ENCODE measurements at places on chromosomes 13 and 19. TPM values are rescaled to one million over a fixed set of nuclear protein-coding genes. Genes with fewer than 3 reads are reported as not detected.

GRCh38 chr13:76822698-76823267 lies 63.4 kb downstream of the KCTD12 start:
- H3K4me3 ChIP-seq: no peak overlapping the region
- H3K36me3 ChIP-seq: no peaks in the 10 kb centered on the region
- H3K27me3 ChIP-seq: no peaks in the 10 kb centered on the region

DNA sequence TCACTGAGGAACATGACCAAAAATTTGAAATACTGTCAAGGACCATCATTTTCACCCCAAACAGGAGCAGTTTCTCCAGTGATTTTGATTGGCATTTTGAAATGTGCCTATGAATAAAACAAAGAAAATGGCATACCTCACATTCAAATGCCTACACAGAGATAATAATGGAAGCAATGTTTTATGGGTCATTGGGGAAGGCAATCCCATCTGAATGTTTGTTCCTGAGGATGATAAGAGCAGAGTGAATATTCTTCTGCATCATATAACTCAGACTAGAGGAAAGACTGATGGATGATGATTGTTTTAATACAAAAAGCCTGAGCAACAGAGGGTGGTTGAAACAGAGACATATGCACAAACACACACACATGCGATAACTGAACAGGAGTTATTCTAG lies 2749.9 kb downstream of the PCDH9 start:
- no peaks in the 10 kb centered on the region for H3K27me3 ChIP-seq
- no peaks in the 10 kb centered on the region for H3K4me1 ChIP-seq
- no peak for DNase-seq
- no peak overlapping the region for H3K4me3 ChIP-seq
- no peaks in the 10 kb centered on the region for H3K36me3 ChIP-seq

GRCh38 chr13:101996954-101997353 lies 404.9 kb downstream of the FGF14 start:
- no peak for DNase-seq
- H3K4me1 ChIP-seq: peaks cover 12% of the 10 kb centered on the region
- no peaks in the 10 kb centered on the region for H3K27me3 ChIP-seq
- no peak overlapping the region for H3K4me3 ChIP-seq
- H3K27ac ChIP-seq: no peak overlapping the region
- no peaks in the 10 kb centered on the region for H3K36me3 ChIP-seq

GRCh38 chr13:69202996-69203395 lies 904.6 kb upstream of the ATXN8OS start:
- no peak for DNase-seq
- H3K36me3 ChIP-seq: no peaks in the 10 kb centered on the region
- no peak overlapping the region for H3K4me3 ChIP-seq
- H3K27me3 ChIP-seq: no peaks in the 10 kb centered on the region
- H3K4me1 ChIP-seq: no peaks in the 10 kb centered on the region
- H3K27ac ChIP-seq: no peak overlapping the region

GRCh38 chr13:101624210-101624922 lies 171.9 kb downstream of the ITGBL1 start:
- DNase-seq: peak; percentile 85
- no peaks in the 10 kb centered on the region for H3K27me3 ChIP-seq
- no peak overlapping the region for H3K4me3 ChIP-seq
- no peaks in the 10 kb centered on the region for H3K36me3 ChIP-seq
- peaks cover 25% of the 10 kb centered on the region for H3K4me1 ChIP-seq
- H3K27ac ChIP-seq: peak overlapping the region; percentile 66

DNA sequence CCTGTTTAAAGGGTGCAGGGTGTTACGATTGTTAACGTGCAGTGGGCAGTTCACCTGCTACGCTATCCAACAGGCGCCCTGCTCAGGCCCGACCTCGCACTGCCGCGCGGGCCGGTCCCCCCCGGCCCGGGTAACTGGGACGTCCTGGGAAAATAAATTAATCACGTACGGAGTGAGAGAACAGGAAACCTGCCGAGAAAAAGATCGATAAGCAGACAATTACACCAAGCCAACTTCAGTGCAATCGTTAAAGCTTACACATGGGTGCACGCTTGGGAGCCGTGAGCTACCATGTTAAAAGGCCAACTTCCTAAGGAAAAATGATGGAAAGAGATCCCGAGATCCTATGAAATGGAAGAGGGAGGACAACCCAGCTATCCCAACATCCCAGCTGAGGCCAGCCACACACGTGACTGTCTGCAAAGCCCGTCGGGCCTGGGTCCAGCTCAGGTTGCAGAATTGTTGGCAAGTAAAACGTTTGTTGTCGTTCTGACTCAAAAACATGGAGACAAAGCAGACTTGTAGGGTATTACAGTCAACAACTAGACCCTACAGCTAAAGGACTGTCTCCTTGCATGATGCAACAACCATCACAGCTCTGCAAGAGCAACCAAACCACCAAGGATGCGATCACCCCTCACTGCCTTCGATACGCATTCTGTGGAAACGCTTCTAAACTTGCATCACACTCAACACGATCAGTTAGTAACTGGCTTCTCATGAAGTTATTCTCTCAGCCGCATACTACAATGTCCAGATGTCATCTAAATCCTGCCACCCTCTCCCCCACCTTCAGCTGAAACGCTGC lies 741 bp upstream of the TUBGCP3 start:
- no peaks in the 10 kb centered on the region for H3K36me3 ChIP-seq
- peak overlapping the region; percentile 100 for H3K4me3 ChIP-seq
- H3K27ac ChIP-seq: peak overlapping the region; percentile 99
- H3K4me1 ChIP-seq: peaks cover 11% of the 10 kb centered on the region

DNA sequence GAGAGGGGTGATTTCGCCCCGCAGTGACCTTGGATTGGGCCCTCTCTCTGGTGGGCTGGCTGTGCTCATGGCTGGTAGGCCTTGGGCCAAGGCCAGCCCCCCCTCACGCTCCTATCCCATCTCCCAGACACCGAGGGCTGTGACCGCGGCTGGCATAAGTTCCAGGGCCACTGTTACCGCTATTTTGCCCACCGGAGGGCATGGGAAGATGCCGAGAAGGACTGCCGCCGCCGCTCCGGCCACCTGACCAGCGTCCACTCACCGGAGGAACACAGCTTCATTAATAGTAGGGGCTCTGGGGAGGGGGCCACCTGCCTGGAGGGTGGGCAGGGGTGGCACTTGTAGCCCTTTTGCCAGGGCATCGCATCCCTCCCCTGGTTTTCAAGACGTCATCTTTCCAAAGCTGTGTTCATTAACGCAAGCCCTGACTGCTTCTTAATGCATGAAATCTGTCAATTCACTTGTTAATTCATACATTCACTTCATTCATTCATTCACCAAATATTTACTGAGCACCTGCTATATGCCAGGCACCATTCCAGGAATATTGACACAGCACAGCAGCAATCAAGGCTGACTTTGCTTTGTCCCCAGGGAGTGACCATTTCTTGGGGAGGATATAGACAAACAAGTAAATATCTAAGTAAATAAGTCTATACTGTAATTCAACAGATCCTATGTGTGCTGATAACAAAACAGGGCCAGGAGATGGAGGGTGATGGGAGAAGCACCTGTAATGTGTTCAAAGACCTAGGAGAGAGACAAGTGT lies 26.6 kb downstream of the NCAN start:
- no peak overlapping the region for H3K27ac ChIP-seq
- H3K36me3 ChIP-seq: no peaks in the 10 kb centered on the region
- H3K4me3 ChIP-seq: no peak overlapping the region
- no peaks in the 10 kb centered on the region for H3K4me1 ChIP-seq

- no peak overlapping the region for H3K4me3 ChIP-seq
- peak; percentile 72 for DNase-seq
- H3K27me3 ChIP-seq: no peaks in the 10 kb centered on the region
- peaks cover 15% of the 10 kb centered on the region for H3K4me1 ChIP-seq
Measured at GRCh38 chr19:32018014-32018413, 327.4 kb upstream of the ZNF507 start.

DNA sequence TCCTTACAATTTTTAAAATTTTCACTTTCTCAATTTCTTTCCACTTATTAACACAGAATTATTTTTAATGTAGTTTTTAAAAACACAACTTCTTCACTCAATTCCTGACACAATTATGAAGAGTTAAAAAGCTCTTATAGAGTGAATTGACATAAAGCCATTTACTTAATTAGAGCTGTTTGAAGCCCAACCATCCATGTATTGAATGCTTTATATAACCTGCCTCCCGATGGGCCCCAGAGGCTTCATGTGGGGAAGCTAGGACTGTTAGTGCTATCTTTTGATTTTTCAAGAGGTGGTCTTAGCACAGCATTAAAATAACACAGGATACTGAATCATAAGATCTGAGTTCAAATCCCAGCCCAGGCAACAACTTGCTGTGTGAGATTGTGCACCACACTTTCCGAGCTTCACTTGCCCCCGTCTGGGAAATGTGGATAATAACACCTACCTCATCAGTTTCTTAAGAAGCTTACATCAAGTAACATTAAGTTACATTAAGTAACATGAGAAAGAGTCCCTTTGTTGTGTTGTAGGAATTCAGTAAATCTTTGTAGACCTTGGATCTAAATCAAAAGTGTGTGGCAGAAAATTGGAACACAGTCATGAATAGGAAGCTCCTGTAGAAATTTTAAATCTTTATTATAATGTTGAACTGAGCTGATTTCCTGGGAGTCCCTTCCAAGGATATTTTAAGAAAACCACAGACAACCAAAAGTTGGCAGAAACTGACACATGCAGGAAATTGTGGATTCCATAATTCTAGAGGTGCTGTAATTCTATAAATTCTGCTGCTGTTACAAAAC lies 5.5 kb upstream of the ENOX1 start:
- H3K27ac ChIP-seq: no peak overlapping the region
- DNase-seq: peak; percentile 64
- no peaks in the 10 kb centered on the region for H3K27me3 ChIP-seq
- no peak overlapping the region for H3K4me3 ChIP-seq

DNA sequence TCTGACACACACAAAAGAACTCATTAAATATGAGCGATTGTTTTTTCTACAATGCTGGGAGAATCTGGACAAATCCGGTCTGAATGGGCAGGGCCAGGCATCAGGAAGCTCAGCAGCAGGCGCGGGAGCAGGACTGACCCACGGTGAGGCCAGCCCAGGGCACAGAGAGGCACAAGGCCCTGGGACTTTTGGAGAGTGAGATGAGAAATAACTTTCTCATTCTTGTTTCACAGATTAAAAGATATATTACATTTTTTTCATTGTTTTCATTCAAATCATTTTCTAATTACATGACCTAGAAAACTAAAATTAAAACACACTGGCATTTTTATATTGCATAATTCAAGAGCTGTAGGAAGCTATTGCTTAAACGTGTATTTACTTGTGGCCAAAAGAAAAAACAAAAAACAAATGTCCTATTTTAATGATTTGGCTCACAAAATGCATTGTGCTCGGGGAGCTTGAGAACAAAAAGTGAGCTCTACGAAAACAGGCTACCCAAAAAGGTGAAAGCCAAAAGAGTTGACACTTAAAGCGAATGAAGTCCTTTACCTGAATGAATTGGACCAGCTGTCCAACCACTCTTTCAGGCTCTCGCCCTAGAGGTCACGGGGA lies 133.1 kb downstream of the TNFRSF19 start:
- no peak overlapping the region for H3K4me3 ChIP-seq
- no peaks in the 10 kb centered on the region for H3K4me1 ChIP-seq
- no peaks in the 10 kb centered on the region for H3K36me3 ChIP-seq

DNA sequence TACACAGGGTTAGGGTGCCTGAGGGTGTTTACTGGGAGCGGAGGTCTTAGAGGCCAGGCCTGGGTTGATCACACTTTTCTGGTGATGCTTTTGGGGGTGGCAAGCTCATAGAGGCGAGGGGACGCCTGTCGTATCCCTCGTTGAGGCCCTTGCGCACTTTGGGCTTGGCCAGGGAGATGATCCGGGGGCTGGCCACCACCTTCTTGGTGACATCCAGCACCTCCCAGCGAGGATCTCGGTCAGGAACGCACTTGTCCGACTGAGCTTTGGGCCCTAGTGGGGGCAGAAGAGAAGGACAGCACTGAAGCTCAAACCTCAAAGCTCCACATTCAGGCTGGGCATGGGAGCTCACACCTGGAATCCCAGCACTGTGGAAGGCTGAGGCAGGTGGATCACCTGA lies 17.6 kb upstream of the MIER2 start:
- DNase-seq: no peak
- no peaks in the 10 kb centered on the region for H3K27me3 ChIP-seq
- peaks cover 10% of the 10 kb centered on the region for H3K4me1 ChIP-seq
- H3K27ac ChIP-seq: no peak overlapping the region

GRCh38 chr19:755063-755462 lies 4.2 kb downstream of the MISP start:
- no peaks in the 10 kb centered on the region for H3K4me1 ChIP-seq
- no peak overlapping the region for H3K4me3 ChIP-seq
- H3K27ac ChIP-seq: no peak overlapping the region

GRCh38 chr13:39419876-39420275 lies 183.1 kb downstream of the LHFPL6 start:
- no peaks in the 10 kb centered on the region for H3K27me3 ChIP-seq
- no peak for DNase-seq
- H3K4me1 ChIP-seq: peaks cover 63% of the 10 kb centered on the region
- no peak overlapping the region for H3K4me3 ChIP-seq

DNA sequence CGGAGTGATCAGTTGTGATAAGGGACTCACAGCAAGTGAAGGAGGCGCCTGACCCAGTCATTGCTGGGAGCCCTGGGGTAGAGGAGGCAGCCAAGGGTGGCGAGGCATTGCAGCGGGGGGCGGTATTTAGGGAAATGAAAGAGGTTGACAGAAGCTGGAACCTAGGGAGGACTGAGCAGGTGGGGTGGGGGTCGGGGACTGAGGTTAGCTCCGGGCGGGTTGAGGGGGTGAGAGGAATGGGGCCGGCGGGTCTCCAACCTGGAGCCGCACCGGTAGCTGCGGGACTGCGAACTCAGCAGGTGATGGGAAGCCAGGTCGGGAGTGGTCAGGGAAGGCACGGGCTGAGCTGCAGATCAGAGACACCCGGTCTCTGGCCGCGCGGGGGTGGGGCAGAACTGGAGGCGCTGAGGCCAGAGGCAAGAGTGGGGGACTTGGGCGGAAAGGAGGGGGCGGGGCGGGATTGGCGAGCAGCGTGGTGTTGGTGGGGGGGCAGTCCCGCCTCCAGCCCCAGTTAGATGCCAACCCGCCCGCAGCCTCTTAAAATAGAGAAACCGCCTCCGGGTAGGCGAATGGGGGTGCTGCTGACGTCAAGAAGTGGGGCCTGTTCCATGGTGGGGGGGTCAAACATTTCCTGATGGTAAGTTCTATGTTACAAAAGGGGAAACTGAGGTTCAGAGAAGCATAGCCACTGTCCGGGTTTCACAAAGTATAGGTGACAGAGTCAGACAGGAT lies 1.5 kb downstream of the MAST3 start:
- no peak for DNase-seq
- peaks cover 6% of the 10 kb centered on the region for H3K27me3 ChIP-seq
- no peak overlapping the region for H3K4me3 ChIP-seq
- H3K4me1 ChIP-seq: peaks cover 17% of the 10 kb centered on the region
- H3K27ac ChIP-seq: no peak overlapping the region

DNA sequence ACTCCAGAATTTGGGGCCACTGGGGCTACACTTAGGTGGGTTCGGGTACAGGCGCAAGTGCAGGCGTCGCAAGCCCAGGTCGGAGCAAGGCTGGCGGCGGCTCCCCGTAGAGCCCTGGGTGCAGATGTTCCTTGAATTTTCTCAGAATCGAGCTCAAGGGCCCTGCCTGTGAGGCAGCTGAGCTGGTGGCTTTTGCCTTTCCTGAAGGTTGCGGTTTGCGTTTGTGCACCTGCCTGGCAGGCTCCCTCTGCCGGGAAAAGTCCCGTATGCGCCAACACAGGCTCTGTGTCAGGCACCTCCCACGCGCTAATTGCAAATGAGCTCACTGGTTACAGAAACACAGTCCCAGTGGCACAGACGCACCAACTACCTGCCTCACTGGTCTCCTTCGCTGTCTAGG lies 5.9 kb downstream of the DOHH start:
- H3K36me3 ChIP-seq: peaks cover 32% of the 10 kb centered on the region
- H3K4me3 ChIP-seq: no peak overlapping the region

The TBXA2R gene
- total RNA-seq: 0.70 TPM

The KRTDAP gene
- not detected for total RNA-seq

The KLK1 gene
- total RNA-seq: 0.68 TPM

The RAD23A gene
- 186 TPM for total RNA-seq

The MBD3L5 gene
- total RNA-seq: 0.47 TPM
